Stomach (tissue), 19 donors: ENCODE measurements at places on chromosomes 1 and 21. TPM values are rescaled to one million over a fixed set of nuclear protein-coding genes. Genes with fewer than 3 reads are reported as not detected.

GRCh38 chr21:41170442-41170841 lies 2.5 kb downstream of the BACE2 start:
- peak overlapping the region; percentile 17 for H3K4me3 ChIP-seq
- H3K27ac ChIP-seq = peak overlapping the region; percentile 95
- peak; percentile 80 for DNase-seq
- H3K36me3 ChIP-seq = no peaks in the 10 kb centered on the region

DNA sequence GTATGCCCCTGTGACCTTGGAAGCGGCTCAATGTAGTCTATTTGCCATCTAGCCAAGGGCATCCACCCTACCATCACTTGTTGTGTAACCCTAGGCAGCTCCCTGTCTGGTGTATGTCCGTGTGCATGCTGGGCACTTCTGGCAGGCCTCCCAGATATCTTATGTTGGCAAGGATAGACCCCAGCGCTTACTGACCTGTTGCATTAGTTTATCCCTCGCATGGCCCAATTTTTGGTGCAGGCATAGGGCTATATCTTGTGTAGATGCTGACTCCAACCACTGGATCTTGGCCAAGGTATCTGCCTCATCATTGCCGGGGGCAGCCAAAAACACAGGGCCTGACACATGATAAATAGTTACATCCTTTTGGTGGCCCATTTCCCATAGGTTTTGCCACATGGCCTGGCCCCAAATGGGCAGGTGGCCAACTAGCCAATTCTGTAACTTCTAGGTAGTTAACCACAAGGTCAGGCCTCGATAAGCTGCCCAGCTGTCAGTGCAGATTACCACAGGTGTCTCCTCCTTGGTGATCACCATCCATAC lies 14.0 kb upstream of the TBX19 start:
- no peak overlapping the region for H3K4me3 ChIP-seq
- peaks cover 14% of the 10 kb centered on the region for H3K36me3 ChIP-seq
- peaks cover 1% of the 10 kb centered on the region for H3K4me1 ChIP-seq

- peaks cover 68% of the 10 kb centered on the region for H3K36me3 ChIP-seq
- no peak overlapping the region for H3K4me3 ChIP-seq
- peaks cover 13% of the 10 kb centered on the region for H3K27me3 ChIP-seq
Observed at GRCh38 chr1:1216770-1217620, 3.0 kb upstream of the TNFRSF4 start.

The SEMA4A gene
- 13.9 TPM for polyA plus RNA-seq

The GPR37L1 gene
- polyA plus RNA-seq = 0.18 TPM

The HPCAL4 gene
- 0.06 TPM for polyA plus RNA-seq

DNA sequence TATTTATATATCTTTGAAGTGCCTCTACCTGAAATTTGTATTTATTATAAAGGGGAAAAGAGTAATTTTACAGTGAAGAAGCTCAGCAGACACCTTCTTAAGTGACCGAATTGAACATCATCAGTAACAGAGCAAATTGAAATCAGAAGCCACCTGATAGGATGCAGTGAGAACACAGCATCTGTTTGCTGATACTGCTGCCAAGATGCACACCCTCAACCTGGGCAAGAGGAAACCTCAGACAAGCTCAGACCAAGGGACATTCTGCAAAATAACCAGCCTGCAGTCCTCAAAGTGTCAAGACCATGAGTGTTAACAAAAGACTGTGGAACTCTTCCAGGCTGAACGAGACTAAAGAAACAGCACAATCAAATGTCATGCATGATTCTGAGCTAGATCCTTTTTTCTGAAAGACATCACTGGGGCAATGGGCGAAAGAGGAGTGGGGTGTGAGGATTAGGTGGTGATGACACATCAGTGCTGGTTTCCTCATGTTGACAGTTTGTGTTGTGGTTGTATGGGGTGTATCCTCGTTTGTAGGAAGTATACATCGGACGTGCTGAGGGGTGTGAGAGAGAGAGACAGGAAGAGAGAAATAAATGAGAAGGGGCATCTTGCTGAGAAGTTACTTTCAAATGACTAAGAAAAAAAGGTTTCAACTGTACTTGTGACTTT lies 103.7 kb downstream of the ABCA4 start:
- no peak overlapping the region for H3K4me3 ChIP-seq
- peaks cover 5% of the 10 kb centered on the region for H3K4me1 ChIP-seq
- no peaks in the 10 kb centered on the region for H3K27me3 ChIP-seq
- no peak overlapping the region for H3K27ac ChIP-seq
- no peaks in the 10 kb centered on the region for H3K36me3 ChIP-seq

- no peak overlapping the region for H3K27ac ChIP-seq
- no peak for DNase-seq
- peaks cover 24% of the 10 kb centered on the region for H3K4me1 ChIP-seq
- no peaks in the 10 kb centered on the region for H3K36me3 ChIP-seq
Observed at GRCh38 chr1:62295921-62296491, 23.2 kb downstream of the KANK4 start.

DNA sequence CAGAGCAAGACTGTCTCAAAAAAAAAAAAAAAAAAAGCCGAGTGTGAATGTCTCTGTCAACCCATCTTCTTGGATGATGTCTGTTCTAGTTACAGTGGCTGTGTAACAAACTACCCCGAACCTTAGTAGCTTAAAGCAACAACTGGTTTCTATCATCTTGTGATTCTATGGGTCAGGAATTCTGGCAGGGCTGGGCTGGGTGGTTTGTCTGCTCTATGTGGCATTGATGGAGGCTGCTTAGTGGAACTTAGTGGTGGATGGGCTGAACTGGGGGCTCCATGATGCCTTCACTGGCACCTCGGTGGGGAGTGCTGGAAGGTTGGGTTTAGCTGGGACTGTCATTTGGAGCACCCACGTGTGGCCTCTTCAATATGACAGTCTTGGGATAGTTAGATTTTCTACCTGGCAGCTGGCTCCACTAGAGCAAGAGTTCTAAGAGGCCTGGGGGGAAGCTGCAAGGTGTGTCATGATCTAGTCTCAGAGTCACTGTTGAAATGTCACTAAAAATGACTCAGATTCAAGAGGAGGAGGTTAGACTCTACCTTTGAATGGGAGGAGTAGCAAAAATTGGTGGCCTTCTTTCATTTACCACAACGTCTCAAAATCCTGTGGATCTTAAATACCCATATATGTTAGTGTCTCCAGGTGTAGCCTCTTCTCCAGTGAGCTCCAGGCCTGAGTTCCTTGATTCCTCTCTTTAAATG lies 18.6 kb downstream of the ACOT11 start:
- no peak for DNase-seq
- H3K36me3 ChIP-seq = no peaks in the 10 kb centered on the region
- no peak overlapping the region for H3K4me3 ChIP-seq

The SH3BGR gene
- polyA plus RNA-seq = 10.6 TPM

GRCh38 chr1:96164053-96164452 lies 557.5 kb upstream of the PTBP2 start:
- H3K4me3 ChIP-seq = no peak overlapping the region
- no peaks in the 10 kb centered on the region for H3K36me3 ChIP-seq
- H3K27ac ChIP-seq = no peak overlapping the region
- H3K27me3 ChIP-seq = no peaks in the 10 kb centered on the region
- DNase-seq = no peak

- H3K4me1 ChIP-seq = no peaks in the 10 kb centered on the region
- no peak for DNase-seq
- no peak overlapping the region for H3K4me3 ChIP-seq
- no peaks in the 10 kb centered on the region for H3K36me3 ChIP-seq
- H3K27me3 ChIP-seq = no peaks in the 10 kb centered on the region
Observed at GRCh38 chr1:186753241-186753640, 73.0 kb upstream of the PTGS2 start.

GRCh38 chr1:41455479-41456332 lies 28.8 kb downstream of the EDN2 start:
- no peaks in the 10 kb centered on the region for H3K27me3 ChIP-seq
- no peaks in the 10 kb centered on the region for H3K36me3 ChIP-seq
- no peak overlapping the region for H3K27ac ChIP-seq
- H3K4me3 ChIP-seq = no peak overlapping the region
- DNase-seq = peak; percentile 79

DNA sequence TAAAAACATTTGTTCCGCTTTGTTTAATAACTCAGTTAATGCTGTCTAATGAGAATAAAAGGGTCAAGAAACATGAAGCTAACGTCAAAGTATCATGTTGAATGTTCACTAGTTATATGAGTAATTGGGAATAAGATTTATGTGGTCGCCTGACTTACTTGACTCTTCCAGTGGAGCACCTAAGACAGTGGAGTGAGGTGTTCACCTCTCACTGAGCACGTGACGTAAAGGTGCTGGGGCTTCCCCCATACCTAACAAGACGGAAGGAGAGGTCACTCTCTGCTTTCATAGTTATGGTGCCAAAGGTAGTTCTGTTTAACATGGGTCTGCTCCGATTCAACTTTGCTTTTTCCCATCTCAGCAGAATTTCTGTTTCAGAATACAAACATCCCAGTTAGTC lies 686 bp downstream of the KMO start:
- H3K4me3 ChIP-seq = no peak overlapping the region
- H3K27me3 ChIP-seq = no peaks in the 10 kb centered on the region
- H3K4me1 ChIP-seq = no peaks in the 10 kb centered on the region

GRCh38 chr1:2585318-2586092 lies 1.1 kb upstream of the PRXL2B start:
- peaks cover 47% of the 10 kb centered on the region for H3K4me1 ChIP-seq
- H3K27me3 ChIP-seq = no peaks in the 10 kb centered on the region
- peaks cover 5% of the 10 kb centered on the region for H3K36me3 ChIP-seq
- DNase-seq = peak; percentile 92
- peak overlapping the region; percentile 99 for H3K27ac ChIP-seq

DNA sequence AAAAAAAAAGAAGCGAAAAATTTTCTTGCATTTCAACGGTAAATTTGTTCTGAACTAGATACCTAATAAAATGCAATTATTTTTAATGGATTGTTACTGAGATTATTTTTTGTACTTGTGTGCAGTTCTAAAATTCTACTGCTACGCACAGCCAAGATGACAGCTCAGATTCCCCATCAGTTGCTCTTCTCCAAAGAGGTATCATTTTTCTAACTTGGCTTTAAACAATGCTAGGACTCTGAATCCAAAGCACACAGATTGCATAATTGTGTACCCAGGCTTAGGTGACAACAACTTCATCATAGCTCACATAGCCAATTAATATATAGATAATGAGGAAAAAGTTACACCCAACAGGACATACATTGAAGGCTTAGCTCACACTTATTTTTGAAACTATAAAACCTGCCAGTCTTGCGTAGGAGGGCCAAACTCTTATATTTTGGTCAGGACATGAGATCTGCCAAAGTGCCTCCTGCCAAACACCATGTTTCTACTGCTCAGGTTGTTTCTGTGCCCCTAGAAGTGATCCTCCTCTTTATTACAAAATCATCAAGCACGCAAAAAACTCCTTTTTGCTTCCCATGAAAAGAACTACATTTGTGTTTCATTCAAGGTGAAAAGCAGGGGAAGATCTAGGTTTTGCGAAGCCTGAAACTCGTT lies 10.6 kb upstream of the ZNHIT6 start:
- no peak overlapping the region for H3K27ac ChIP-seq
- H3K36me3 ChIP-seq = no peaks in the 10 kb centered on the region
- no peak overlapping the region for H3K4me3 ChIP-seq
- no peaks in the 10 kb centered on the region for H3K27me3 ChIP-seq
- no peaks in the 10 kb centered on the region for H3K4me1 ChIP-seq

DNA sequence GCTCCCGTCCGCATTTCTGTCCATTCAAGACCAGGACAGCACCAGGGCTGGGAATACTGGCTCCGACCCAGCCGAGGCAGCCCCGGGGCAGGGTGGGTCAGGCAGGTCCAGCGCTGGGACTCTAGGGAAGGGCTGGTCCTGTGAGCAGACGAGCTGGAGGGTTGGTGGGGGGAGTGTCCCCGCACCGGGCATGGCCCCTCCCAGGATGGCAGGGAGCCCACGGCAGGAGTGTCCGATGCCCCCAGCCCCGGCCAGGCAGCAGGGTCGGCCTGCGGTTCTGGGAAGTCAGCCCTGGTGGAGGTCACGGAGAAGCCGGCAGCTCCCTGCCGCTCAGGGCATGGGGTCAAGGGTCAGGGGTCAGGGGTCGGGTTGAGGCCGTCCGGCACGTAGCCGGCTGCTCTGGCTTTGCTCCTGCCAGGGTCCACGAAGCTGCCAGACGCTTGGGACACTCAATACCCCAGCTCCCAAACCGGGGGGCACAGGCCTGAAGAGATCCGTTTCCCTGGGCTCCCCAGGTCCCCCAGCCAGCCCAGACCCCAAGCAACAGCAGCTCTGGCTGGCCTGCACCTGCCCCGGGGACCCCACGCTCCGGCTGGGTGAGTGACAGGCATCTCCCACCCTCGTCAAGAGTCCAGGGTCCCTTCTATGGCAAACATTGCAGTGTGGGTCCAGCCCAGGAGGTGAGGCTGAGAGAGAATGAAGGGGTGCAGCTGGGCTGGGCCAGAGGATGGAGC lies 6.7 kb downstream of the C1QTNF12 start:
- no peaks in the 10 kb centered on the region for H3K36me3 ChIP-seq
- H3K4me1 ChIP-seq = peaks cover 13% of the 10 kb centered on the region
- peaks cover 66% of the 10 kb centered on the region for H3K27me3 ChIP-seq
- H3K4me3 ChIP-seq = no peak overlapping the region
- no peak for DNase-seq

- H3K27me3 ChIP-seq = no peaks in the 10 kb centered on the region
- H3K36me3 ChIP-seq = no peaks in the 10 kb centered on the region
- H3K4me3 ChIP-seq = no peak overlapping the region
- DNase-seq = no peak
Observed at GRCh38 chr1:245510144-245510543, 355.4 kb downstream of the KIF26B start.

- no peak overlapping the region for H3K4me3 ChIP-seq
- peak overlapping the region; percentile 86 for H3K27ac ChIP-seq
- peaks cover 3% of the 10 kb centered on the region for H3K36me3 ChIP-seq
- H3K27me3 ChIP-seq = no peaks in the 10 kb centered on the region
- H3K4me1 ChIP-seq = peaks cover 68% of the 10 kb centered on the region
- DNase-seq = peak; percentile 50
Observed at GRCh38 chr1:27000817-27001460, 7.4 kb downstream of the TRNP1 start.

DNA sequence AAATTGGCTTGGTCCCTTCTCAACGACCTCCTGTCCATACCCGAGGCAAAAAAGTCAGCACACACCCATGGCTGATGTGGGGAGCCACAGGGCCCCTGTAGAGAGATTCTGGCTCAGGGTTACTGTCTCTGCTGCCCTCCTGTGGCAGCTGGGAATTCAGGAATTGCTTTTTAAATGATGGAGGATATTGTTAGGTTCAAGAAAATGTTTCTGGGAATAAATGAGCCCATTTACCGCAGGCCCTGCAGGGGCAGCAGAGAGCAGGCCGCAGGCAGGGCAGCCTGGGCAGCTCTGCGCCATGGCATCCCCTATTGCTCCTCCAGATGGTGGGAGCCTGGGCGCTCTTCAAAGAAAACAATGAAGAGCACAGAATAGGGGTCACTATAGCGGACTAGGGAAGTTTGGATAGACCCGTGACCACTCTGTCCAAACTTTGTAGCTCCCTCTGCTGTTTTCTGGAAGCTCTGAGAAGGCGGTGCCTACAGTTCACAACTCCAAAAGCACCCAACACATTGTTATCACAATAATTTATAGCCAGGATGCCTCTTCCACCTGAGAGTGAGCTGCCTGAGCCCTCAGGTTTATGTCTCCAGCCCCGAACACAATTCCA lies 201.1 kb downstream of the BACH1 start:
- DNase-seq = no peak
- no peaks in the 10 kb centered on the region for H3K36me3 ChIP-seq
- H3K27ac ChIP-seq = no peak overlapping the region
- no peaks in the 10 kb centered on the region for H3K4me1 ChIP-seq
- no peak overlapping the region for H3K4me3 ChIP-seq
- no peaks in the 10 kb centered on the region for H3K27me3 ChIP-seq

GRCh38 chr1:18632783-18633421 lies 2.3 kb downstream of the PAX7 start:
- no peak overlapping the region for H3K27ac ChIP-seq
- peaks cover 13% of the 10 kb centered on the region for H3K4me1 ChIP-seq
- H3K27me3 ChIP-seq = peaks cover 95% of the 10 kb centered on the region
- DNase-seq = no peak

The ANGPTL1 gene
- polyA plus RNA-seq = 10.2 TPM

The EYA3 gene
- polyA plus RNA-seq = 3.6 TPM
